ENCODE measurements at places on chromosomes 11 and 22.

DNA sequence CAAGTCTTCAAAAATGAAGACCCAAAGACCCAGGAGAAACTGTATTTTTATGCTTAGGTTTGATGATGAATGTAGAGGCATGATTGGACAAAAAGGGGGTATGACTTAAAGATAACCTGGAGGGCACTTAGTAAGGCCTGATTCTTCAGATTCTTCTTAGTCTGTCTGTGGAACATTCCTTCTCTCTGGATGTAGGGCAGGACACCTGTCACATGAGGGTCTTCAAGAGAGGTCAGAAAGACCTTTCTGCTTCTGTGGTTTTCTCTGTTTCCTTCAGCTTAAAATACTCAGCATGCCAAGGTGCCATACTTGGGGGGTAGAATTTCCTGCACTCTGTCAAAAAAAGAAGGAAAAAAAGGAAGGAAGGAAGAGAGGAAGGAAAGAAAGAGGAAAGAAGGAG, 78.1 kb downstream of the BLID start:
- no peak for DNase-seq

DNA sequence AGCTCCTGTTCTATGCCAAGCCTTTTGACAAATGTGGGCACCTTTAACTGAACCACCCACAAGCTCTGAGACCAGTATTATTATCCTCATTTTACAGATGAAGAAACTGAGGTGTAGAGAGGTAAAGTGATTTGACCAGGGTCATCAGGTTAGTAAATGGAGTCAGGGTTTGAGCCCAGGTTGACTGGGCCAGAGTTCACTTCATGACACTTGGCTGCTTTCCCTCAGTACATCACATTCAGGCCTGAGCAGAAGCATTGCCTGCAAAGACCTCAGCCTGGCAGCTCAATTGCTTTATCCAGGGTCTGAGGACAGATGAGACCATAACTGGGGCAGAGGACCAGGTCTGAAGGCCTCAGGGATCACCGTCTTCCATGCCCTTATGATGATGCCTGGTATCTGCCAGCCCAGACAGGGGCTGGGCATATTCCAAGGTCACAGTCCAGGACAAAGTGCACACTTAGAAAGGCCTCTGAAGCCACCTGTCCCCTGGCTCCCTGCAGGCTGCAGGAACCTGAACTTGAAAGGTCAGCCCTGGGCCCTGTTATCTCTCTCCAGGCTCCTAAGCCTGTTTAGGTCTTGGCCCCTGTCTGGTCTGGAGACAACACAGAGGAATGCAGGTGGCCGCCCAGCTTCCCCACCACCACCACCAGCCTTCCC, 32.0 kb downstream of the POU2AF3 start:
- no peak for DNase-seq

- no peak for DNase-seq
These were observed 53.2 kb downstream of the ALX4 start for GRCh38 chr11:44256673-44257291.

DNA sequence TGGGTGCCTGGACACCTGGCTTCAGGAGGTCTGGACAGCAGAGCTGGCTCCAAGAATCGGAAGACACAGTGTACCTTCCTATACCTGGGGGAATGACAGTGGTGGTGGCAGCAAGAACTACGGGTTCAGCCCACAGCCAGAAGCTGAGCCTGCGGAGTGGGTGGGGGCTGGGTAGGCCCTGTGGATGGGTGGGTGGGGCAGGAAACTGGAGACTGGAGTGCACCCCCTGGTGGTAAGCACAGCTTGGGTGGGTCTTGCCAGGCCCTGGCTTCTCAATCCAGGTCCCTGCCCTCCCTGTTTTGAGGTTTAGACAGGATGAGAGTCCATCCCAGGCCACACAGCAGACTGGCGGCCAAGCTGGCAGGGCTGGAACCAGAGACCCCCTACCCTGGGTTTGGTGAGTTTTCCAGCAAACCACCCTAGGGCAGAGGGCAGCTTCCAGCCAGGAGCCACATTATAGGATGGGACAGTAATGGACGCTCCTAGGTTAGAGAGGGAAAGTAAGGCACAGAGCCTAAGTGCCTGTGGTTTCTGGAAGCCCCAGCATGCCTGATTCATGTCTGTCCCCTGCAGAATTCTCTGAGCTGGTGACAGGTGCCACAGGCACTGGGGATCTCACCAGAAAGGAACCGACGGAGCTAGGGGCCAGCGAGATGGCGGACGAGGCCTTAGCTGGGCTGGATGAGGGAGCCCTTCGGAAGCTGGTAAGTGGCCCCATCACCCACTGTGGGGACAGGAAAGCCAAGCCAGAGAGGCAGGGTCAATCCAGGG, 1.7 kb downstream of the SMTN start:
- DNase-seq: peak; percentile 25

DNA sequence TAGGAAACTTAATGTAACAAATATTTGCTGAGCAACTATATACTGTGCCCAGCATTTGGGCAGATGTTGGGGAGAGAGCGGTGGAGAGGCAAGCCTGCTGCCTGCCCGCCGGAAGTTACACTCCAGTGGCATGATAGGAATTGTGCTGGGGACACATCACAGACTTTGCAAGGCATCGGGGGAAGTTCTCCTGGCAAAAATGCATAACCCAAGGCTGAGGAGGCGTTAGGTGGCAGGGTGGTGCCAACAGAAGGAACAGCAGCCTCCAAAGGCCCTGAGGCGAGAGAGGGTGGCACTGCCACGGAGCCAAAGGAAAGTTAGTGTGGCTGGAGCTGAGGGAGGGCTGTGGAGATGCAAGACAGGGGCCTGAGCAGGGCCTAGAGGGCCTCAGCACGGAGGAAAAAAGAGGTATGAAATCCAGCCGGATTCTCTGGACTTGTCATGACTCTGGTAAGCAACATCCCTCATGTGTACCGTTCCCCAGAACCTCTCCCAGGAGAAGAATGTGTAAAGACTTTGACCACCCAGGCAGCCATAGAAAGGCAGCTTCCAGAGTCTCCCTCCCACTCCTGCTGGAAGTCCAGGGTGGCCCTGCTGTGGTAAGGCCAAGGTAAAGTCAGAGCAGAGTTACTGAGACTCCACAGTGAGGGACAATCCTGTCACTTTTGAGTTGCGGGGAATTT, 76.1 kb upstream of the RAB1B start:
- no peak for DNase-seq

DNA sequence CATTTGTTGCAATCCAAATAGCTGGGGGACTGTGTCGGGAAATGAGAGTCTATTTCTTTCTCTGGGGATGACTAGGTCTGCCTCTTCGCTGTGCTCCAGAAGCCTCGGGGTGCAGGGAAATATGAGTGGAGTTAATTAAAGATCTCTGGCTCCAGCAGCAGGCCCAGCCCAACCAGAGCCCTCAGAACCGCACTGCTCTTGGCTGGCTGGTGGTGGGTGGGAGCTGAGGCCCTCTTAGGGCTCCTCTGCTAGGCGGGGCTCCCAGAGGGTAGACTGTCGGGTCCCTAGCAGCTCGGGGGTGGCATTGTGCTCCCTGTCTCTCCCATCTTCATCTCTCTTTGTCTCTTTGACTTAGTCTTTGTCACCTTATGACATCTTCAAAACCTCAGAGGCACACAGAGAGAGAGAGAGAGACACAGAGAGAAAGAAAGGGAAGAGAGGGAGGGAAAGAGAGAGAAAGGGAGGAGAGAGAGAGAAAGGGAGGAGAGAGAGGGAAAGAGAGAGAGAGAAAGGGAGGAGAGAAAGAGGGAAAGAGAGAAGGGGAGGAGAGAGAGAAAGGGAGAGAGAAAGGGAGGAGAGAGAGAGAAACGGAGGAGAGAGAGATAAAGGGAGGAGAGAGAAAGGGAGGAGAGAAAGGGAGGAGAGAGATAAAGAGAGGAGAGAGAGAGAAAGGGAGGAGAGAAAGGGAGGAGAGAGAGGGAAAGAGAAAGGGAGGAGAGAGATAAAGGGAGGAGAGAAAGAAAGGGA, 20.2 kb downstream of the MPPED1 start:
- DNase-seq: no peak

- DNase-seq: no peak
These were observed 389 bp downstream of the MICALL1 start for GRCh38 chr22:37906364-37907008.

DNA sequence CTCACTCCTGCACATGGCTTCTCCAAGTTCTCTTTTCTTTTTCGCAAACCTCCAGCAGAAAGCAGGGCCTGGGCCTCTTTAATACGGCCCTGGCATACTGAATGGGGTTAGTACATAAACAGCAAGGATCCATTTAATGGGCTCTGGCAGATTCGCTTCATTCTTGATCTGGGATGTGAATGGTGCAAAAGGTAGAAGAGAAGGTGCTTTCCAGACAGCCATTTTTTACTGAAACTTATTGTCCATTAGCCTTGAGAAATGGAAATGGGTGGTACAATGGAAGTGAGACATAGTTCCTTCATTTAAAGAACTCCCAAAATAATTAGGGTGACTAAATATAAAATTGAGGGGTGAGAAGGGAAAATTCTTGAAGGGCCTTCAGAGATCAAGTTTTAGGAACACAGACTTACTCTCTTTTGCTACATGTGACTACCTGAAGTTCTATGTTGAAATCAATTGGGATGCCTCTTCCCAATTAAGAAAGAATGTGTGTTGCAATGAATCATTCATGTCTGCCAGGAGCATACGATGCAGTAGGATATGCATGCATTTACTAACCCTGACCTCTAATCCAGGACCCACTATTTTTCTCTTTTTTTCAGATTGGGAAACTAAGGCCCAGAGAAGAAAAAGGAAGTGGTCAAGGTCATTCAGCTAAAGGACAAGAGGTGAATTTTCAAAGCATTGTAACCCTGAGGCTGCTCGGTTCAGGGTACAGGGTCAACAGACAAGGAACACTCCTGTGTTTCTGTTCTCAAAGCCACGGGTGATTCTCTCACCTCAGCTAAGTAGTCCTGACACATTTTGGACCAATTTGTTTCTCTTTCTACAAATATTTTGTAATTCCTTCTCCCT, 144.1 kb downstream of the BBOX1 start:
- DNase-seq: peak; percentile 14

DNA sequence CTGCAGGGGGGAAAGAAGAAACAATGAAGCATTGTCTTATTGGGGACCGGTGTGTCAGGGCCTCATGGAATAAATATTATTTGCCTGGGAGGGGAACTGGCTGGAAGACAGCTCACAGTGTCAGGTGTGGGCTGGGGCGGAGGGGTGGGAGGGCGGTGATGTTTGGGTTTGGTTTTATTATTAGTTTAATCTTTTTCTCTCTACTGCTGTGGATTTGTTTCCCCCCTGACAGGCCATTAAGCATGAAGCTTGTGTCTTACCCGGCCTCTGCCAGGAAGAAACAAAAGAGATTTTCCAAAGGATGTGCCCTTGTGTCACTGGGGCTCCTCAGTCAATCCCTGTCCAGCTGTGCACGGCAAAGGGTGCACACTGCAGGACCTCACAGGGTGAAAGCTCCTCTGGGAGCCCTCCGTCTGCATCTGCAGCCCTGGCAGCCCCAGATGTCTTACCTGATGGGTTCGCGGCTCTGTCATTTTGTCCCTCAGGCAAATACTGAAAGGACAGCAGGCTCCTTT, 203.1 kb upstream of the TMEM45B start:
- DNase-seq: no peak

- no peak for DNase-seq
These were observed 29.7 kb upstream of the ANO1 start for GRCh38 chr11:70048279-70049024.

DNA sequence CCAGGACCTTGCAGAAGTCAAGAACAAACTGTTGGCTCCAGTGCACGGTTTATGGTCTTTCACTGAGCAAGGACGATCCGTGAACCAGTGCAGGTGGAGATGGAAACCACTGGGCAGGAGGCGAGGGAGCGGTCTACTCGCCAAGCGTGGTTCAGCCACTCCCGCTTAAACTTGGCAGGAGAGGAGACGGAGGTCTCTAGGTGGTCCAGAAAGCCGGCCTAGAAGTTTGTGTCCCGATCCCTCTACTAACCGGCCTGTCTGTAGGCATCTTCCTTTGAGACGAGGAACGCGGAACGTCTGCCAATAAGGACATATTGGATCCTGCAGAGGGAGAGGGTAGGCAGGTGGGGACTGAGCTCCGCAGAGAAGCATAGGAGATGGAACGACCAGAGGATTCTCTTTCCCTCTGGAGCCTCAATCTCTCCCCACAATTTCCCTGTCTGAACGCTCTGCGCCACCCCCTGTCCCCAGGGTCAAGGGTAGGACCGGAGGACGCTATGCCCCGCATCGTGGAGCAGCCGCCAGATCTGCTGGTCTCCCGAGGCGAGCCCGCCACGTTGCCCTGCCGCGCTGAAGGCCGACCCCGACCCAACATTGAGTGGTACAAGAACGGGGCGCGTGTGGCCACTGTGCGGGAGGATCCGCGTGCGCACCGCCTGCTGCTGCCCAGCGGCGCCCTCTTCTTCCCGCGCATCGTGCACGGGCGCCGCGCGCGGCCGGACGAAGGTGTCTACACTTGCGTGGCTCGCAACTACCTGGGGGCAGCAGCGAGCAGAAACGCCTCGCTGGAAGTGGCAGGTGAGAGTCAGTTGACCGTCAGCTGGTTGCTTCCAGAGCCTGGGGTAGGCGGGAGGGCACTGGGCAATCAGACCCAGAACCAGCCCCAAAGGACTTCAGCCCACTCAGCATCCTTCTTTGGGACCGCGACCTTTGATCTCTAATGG, 3.4 kb downstream of the ROBO3 start:
- no peak for DNase-seq

DNA sequence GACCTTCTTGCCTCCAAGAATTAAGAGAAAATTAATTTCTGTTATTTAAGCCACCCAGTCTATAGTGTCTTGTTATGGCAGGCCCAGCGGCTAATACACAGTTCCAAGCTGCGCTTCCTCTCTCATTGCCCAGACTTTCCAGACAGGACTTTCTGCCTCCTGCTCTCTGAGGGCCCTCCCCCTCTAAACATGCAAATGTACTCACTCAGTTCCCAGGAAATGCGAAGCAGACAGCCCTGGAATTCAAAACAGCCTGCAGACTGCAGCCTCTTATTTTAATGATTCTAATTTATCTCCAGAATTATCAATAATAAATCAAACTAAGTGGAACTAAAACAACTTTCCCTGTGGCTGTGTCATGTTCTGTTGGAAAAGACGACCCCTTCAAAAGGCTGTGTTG, 115.5 kb upstream of the ISX start:
- no peak for DNase-seq

- DNase-seq: peak; percentile 21
These were observed 235.8 kb upstream of the CCDC90B start for GRCh38 chr11:83521647-83522596.

DNA sequence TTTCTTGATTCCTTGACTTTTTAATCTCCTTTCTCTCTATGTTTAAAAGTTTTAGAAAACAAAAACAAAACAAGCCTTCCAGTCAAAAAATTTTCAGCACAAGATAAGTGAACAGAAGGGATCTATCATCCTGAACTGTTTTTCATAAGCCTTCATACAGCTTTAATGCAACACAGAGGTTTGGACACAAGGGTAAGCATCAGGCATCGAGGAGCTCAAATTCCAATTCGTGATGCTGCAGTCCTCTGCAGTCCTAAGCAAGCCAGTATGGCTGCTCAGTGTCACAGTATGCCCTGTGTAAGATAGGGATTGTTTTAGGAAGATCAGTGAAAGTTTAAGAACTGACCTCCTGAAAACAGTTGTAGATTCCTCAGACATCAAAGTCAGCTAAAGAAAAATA, 740.9 kb downstream of the NTM start:
- no peak for DNase-seq

- no peak for DNase-seq
These were observed 43.9 kb upstream of the SLC25A1 start for GRCh38 chr22:19222242-19223005.

Data from MV-4-11 (cell line).